ENCODE measurements at places on chromosomes 16 and 17. TPM values are rescaled to one million over a fixed set of nuclear protein-coding genes. Genes with fewer than 3 reads are reported as not detected.

GRCh38 chr16:73997971-73998370, 298.6 kb upstream of the PSMD7 start:
- no peak for DNase-seq

GRCh38 chr17:6986676-6987075, 9.2 kb upstream of the ALOX12 start:
- DNase-seq: no peak

DNA sequence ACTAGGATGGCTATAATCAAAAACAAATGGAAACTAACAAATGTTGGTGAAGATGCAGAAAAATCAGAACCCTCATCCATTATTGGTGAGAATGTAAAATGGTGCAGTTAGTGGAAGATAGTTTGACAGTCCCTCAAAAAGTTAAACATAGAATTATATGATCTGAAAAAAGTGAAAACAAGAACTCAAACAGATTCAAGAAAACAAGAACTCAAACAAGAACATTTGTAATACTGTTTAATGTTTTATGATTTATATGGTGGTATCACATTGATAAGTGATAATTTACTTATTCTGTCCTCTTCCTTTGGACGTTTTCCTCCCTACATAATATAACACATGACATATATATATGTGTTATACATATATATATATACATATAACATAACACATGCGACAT, 12.0 kb downstream of the USP31 start:
- DNase-seq: no peak

- no peak for DNase-seq
Observed at GRCh38 chr16:59440502-59440901, 706.4 kb upstream of the GOT2 start.

DNA sequence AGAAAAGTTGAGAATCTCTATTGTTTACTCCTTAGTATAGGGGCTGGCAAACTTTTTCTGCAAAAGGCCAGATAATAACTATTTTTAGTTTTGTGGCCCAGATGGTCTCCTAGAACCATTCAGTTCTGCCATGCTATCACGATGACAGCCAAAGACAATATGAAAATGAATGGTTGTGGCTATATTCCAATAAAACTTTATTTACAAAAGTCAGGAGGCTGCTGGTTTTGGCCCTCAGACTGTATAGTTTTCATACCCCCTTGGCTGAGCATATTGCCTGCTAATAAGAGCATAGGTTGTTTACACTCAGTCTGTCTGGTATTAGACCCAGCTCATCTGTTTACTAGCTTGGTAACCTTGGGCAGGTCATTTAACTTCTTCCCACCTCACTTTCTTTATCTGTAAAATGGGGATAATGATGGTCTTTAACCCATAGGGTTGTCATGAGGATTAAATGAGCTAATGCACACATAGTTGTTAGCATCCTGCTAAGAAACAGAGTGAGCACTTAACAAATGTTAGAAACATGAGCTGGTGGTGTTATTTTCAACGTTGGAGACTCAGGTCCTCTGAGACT, 156.3 kb downstream of the MSI2 start:
- no peak for DNase-seq

DNA sequence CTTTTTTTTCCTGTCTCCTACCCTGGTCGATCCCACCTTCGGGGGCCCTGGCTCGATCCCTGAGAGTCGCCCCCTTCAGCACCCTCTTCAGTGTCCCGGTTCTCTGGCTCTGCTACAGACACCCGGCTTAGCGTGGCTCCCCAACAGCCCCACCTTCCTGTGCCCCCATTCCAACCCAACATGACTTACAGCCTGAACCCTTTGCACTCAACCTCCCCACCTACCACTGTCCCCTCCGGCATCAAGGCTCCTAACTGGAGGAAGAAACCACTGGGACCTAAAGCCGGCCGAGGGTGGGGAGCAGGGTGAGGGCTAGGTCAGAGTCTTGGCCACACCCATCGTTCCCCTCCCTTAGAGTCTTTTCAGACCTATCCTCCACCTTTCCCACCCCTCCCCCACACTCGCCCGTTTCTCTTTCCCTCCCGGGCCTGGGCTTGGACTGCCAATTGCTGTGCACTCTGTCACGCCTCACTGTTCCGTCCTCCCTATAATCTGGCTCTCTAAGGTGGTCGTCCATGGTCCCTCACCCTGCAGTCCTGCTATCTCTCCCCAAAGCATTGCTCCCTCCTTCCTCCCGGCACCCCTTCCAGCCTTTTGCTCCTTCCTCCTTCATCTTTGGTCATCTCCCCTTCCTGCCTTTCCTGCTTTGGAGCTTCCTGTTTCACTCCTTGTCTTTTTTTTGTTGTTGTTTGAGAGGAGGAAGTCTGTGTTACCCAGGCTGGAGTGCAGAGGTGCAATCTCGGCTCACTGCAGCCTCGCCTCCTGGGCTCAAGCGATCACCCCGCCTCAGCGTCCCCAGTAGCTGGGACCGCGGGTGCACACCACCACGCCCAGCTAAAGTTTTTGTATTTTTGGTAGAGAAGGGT, 890 bp upstream of the CLDN7 start:
- DNase-seq: no peak

- DNase-seq: no peak
Observed at GRCh38 chr17:28365487-28365886, 488 bp upstream of the SEBOX start.

DNA sequence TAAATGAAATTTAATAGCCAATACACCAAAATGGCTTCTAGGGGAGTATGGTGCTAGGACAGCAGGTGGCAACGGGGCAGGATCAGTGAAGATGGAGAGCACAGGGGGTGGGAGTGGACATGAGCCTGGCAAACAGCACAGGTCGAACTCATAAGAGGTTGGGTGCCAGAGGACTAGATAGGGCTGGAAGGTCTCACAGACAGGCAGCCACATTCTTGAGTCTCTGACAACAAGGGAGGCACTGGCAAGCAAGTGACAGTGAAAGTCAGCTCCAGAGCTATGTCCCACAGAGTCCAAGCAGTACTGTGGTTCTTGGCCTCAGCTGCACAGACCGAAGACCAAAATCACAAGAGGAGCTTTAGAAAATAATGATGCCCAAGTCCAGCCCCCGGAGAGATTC, 61.2 kb downstream of the USP31 start:
- no peak for DNase-seq

GRCh38 chr16:8828541-8829165, 31.0 kb downstream of the PMM2 start:
- peak; percentile 26 for DNase-seq

- no peak for DNase-seq
Observed at GRCh38 chr16:9846362-9847099, 335.7 kb downstream of the GRIN2A start.

DNA sequence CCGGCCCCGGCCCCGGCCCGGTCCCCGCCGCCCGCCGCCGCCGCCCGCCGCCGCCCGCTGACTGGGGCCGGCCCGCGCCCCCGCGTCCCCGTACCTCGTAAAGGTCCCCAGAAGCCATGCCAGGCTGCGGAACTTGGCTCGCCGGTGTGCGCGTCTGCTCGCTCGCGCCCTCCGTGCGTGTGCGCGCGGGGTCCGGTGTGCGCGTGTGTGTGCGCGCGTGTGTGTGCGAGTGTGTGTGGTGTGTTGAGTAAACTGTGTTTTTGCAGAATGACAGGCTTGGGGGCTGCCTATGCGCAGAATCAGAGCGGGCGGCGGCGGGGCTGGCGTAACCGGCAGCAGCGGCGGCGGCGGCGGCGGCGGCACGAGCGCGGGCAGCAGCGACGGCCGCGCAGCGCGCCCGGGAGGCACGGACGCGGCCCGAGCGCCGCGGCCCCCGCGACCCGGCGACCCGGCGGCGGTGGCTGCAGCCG, 307 bp downstream of the CDYL2 start:
- no peak for DNase-seq

DNA sequence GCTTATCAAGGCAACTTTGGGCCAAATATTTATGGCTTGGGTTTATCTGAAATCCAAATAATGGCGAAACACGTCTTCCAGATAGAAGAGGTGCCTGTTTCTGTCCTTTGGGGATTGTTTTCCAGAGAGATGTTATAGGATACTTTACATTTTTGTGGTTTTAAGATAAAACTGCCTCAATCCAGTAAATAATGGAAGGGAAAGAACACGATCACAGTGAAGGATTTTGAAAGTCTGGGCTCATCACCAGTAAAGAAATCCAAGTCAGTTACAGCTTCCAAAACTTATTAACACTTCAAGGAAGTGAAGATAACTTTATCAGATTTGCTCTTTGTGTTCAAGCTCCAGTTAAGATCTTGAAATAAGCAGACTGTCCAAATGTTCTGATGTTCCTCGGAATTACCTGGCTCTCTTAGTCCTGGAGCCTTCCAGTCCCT, 30.1 kb downstream of the DNAH2 start:
- no peak for DNase-seq

DNA sequence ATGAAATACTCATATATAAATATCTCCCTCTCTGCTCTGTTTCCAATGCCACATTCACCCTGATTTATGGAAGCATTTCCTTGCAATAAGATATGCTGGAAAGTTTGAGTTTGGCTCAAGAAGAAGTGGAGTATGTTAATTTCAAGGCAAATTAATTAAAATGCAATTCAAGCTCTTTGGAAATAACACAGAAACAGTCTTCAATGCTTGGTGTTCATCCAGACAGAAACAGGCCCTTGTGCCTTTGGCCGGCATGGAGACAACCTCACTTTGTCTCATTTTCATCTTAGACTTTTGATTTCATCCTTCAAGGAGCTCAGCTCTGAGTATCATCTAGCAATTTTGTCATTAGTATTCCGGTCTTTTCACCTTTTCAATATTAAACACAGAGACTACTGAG, 210.0 kb downstream of the C16orf95 start:
- DNase-seq: no peak

GRCh38 chr16:23330583-23331249, 28.6 kb downstream of the SCNN1B start:
- DNase-seq: no peak

GRCh38 chr16:65120831-65121721, 787 bp downstream of the CDH11 start:
- DNase-seq: no peak

DNA sequence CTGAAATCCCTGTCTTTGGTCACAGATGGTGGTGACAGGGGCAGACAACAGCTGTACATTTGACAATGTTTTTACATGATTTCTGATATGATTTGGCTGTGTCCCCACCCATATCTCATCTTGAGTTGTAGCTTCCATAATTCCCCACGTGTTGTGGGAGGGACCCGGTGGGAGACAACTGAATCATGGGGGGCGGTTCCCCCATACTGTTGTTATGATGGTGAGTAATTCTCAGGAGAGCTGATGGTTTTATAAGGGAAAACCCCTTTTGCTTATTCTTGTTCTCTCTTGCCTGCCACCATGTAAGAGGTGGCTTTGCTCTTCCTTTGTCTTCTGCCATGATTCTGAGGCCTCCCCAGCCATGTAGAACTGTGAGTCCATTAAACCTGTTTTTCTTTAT, 353.9 kb downstream of the CPPED1 start:
- no peak for DNase-seq

GRCh38 chr17:42288803-42289610, 709 bp downstream of the STAT5A start:
- no peak for DNase-seq

DNA sequence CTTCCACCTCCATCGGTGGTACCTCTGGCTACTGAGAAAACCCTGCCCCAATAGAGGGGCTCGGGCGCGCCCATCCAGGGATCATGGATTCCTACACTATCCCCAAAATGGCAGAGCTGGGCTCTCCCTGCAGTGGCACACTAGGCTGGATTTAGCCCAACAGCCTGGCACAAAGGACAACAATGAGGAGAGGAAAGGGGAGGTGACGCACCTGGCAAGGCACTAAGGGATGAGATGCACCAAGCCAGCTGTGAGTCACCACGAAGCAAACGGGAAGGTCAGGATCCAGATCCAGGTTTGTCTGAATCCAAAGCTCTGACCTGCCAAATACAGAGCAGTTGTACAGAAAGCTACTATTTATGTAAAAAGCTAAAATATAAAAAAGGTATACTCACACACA, 18.1 kb downstream of the UBE2O start:
- DNase-seq: no peak

DNA sequence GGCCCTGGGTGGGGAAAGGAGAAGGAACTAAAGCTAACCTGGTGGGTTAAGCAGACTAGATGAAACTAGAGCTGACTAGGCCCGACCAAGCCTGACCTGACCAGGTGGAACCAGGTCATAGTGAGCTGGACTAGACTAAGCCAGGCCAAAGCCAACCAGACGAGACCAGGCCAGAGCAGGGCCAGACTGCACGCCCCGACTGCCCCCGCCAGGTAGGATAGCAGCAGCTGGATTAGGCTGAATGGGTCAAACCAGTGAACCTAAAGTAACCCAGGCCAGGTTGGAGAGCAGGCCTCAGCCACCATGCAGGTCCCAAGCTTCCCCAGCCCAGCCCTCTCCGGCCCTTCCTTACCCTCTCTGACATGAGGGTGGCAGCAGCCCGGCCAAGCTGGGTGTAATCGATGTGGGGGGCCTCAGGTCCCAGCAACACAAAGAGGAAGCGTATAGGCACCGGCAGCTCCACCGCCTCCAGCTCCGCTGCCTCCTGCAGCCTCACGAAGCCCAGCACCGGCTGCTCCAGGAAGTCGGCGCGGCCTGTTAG, 9.1 kb downstream of the SLC4A1 start:
- no peak for DNase-seq

DNA sequence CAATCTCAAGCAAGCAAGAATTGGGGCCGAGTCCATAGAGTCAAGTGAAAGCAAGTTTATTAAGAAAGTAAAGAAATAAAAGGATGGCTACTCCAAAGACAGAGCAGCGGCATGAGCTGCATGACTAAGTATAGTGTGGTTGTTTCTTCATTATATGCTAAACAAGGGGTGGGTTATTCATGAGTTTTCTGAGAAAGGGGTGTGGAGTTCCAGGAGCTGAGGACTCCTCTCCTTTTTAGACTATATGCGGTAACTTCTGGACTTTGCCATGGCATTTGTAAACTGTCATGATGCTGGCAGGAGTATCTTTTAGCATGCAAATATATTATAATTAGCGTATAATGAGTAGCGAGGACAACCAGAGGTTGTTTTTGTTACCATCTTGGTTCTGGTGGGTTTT, 819.9 kb downstream of the KCNJ2 start:
- no peak for DNase-seq

The CSF3 gene
- not detected for total RNA-seq

The IL34 gene
- 0.82 TPM for total RNA-seq

The LPO gene
- 0.48 TPM for total RNA-seq

The CIITA gene
- total RNA-seq: 0.04 TPM

The QRICH2 gene
- total RNA-seq: 3.3 TPM

The AKTIP gene
- 29.5 TPM for total RNA-seq

The SLFN14 gene
- not detected for total RNA-seq

The CACNG3 gene
- total RNA-seq: not detected
